ENCODE measurements at places on chromosomes 4 and X.
A peak's percentile ranks its signal among the peaks of the same experiment; 100 is the strongest.

GRCh38 chrX:109372291-109372690, 109.6 kb downstream of the GUCY2F start:
- no peak for DNase-seq

- DNase-seq = no peak
These were observed 329.4 kb downstream of the NAF1 start for GRCh38 chr4:162837241-162837640.

DNA sequence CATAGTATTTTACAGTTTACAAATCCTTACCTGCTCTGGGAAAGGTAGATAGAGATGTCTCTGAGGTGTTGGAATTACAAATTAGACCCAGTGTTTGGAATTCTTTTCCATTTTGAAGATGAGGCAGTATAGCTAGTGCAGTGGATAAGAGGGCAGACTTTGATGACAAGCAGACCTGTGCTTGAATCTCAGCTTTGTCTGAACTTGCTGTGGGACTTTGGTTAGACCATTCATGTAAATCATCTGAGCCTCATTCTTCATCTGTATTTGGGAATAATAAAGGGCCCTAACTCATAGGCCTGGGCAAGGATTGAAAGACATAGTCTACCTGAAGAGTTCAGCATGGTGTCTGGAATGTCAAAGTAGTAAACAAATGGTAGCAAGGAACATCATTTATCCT, 77.2 kb upstream of the BOD1L1 start:
- no peak for DNase-seq

GRCh38 chr4:42396752-42397634, at the start of gene SHISA3:
SHISA3 (plus strand) TSS chr4:42397488; CDS start chr4:42398057, 569 bp downstream.
- no peak for DNase-seq

- DNase-seq = no peak
These were observed 336.9 kb upstream of the FAT1 start for GRCh38 chr4:187060551-187060950.

GRCh38 chr4:153589703-153590595, 94.1 kb upstream of the TLR2 start:
- DNase-seq = no peak

GRCh38 chrX:36898301-36898700, 109.9 kb upstream of the FAM47C start:
- DNase-seq = no peak

- no peak for DNase-seq
These were observed 651.1 kb downstream of the ANKRD50 start for GRCh38 chr4:124061413-124061812.

DNA sequence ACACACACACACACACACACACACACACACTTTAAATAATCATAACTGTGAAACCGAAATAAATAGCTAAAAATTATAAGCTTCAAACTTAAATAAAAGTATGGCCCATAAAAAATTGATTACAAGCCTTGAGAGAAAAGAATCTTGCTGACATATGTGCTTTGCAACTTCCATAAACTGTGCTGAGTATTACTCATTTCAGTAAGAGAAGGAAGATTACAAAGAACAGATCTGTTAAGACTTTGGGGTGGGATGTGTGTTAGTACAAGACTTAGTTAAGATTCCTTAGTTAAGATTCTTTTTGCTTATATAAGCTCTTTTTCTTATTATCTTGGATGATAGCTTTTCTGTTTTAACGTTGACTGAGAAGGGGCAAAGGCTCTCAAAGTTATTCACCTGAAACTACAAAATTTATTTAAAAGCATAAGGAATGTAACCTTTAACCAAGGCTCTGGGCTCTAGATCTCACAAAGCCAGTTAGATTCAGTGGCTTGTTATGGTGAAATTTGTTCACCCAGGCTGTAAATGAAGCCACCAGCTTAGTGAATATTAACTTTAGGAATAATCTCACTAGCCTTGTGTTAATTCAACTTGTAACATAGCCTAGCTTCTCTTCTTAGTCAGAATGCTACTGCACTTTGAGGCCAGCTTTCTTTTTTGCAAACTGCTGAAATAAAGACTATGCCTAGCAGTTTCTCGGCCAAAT, 58.2 kb downstream of the ARSJ start:
- no peak for DNase-seq

- no peak for DNase-seq
These were observed 1.4 kb downstream of the XK start for GRCh38 chrX:37686996-37687395.

GRCh38 chrX:100915562-100915961, 13.2 kb downstream of the XKRX start:
- DNase-seq = no peak

GRCh38 chr4:27059446-27059845, 198.8 kb downstream of the STIM2 start:
- DNase-seq = no peak

DNA sequence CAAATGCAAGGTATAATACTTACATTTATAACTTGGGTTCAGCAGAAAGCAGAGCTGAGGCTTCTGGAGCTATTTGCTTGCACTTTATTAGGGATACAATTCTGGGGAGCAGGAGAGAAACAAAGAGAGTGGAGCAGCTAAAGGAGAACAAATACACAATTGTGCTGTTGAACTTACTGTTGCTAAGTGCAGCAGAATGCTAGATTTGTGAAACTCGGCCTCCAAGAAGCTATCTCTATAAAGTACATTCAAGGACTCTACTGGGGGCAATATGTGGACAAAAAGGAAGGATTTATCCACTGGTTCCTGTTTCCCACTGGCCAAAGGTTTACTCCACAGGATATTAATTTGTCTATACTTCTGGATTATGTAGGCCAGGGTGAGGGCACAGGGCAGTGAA, 86.8 kb downstream of the PPP1R2C start:
- DNase-seq = no peak

- DNase-seq = no peak
These were observed 99.2 kb downstream of the SORCS2 start for GRCh38 chr4:7291372-7292114.

DNA sequence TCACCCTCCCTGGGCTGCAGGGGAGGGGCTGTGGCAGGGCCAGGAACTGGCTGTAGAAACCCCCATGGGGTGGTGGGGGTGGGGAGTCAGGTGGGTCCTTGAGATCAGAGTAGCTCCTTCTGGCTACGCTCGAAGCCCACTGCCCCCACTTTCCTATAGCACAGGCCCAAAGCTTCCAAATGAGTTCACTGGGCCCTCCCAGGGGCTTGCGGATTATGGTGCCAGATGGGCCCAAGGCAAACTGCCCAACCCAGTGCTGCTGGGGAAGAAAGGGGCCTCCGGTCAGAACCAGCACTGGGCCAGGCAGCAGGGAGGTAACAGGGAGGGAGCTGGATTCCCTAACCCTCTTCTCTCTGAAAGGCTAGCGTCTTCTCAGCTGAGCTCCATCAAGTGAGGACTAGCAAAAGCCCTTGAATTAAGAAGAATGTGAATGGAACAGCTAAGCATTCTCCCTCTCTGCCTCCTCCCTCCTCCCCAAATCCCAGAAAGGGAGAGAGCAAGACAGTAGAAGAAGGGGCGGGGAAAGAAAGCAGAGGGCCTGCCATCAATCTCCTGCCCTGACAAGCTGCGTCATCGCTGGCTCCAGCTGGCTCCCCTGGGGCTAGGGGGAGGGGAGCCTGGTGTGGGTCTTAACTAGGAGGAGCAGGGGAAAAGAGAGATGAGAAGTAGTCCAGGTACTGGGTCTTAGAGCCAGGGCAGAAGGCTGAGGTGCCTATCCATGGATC, 34.7 kb downstream of the FRMPD3 start:
- no peak for DNase-seq

- DNase-seq = no peak
These were observed 114.5 kb upstream of the ACSL4 start for GRCh38 chrX:109847257-109848187.

- no peak for DNase-seq
These were observed 1268.6 kb downstream of the RAPGEF2 start for GRCh38 chr4:160371446-160371845.

DNA sequence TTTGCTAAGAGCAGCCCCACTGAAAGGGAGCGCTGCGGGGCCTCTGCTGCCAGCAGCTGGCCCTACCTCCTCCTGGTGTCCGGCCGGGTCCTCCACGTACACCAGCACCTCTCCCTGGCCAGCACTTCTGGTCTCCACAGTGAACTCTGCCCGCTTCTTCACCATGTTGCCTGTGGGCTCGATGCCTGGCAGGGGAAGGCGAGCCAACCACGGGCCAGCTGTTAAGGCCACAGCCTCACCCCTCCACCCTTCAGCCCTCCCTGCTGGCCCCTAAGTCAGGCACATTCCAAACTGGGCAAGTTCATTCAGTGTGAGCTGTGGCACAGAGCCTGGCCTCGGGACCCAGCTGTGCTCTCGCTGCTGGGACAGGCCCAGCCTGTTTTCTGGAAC, 7.8 kb downstream of the FLNA start:
- no peak for DNase-seq

- DNase-seq = no peak
These were observed 57.6 kb downstream of the MAPK10 start for GRCh38 chr4:86302251-86302650.

GRCh38 chr4:153553819-153554170, 87.6 kb downstream of the TMEM131L start:
- no peak for DNase-seq

DNA sequence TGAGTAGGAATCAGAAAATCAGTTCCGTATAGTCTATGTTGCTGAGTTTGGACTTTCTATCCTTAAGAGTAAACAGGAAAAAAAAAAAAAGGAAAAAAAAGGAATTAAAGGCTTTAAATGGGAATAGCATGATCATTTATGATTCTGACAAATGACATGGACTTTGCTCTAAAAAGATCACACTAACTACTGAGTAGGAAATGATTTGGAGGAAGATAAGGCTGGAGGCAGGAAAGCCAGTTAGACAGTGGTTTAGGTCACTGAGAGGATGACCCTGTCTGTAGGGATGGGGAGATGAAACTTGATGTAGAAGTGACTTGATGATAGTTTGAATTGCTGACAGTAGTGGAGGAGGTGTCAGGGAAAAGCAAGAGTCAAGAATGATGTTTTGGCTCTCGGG, 9.2 kb upstream of the JADE1 start:
- DNase-seq = no peak

DNA sequence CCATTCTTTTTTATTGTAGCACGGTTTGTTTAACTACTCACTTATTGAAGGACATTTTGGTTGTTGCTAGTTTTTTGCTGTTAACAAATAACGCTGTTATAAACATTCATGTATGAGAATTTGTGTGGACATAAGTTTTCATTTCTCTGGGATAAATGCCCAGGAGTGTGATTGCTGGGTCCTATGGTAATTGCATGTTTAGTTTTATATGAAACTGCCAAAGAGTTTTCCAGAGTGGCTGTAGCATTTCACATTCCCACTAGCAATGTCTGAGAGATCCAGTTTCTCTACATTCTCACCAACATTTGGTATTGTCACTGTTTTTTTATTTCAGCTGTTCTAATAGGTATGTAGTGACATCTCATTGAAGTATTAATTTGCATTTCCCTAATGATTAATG, 66.8 kb downstream of the PLAC1 start:
- no peak for DNase-seq

GRCh38 chr4:38574559-38575333, 89.3 kb upstream of the KLF3 start:
- DNase-seq = no peak

GRCh38 chrX:107454302-107454701, 4.8 kb downstream of the FRMPD3 start:
- DNase-seq = no peak

- DNase-seq = no peak
These were observed 82.9 kb downstream of the OR13H1 start for GRCh38 chrX:131626681-131627296.

- no peak for DNase-seq
These were observed 2.5 kb upstream of the PPM1K start for GRCh38 chr4:88286897-88287296.

DNA sequence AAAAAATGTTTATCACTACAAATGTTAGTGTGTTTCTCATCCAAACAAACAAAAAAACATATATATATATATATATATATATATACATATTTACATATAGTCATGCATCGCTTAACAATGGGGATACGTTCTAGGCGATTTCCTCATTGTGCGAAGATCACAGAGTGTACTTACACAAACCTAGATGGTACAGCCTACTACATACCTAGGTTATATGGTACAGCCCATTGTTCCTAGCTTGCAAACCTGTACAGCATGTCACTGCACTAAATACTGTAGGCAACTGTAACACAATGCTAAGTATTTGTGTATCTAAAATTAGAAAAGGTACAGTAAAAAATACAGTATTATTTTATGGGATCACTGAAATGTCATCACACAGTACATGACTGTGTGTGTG, 16.4 kb upstream of the TMSB4X start:
- no peak for DNase-seq

DNA sequence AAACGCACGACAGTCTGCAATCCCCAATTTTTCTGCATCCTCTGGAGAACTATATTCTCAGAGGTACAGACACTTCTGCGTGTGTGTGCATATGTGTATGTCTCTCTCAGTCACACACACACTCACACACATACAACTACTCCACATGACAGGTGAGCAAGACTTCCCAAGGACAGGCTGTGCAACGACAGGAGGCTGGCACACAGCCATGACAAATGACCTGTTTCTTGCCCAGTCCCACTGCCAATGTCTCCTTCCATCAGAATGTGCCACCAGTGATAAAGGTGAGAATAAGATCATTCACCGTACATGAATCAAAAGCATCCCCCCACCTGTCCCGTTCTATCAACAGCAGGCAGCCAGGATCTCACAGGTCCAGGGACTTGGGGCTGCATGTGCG, 52.4 kb downstream of the PPP2R2C start:
- no peak for DNase-seq

- DNase-seq = no peak
These were observed 211.2 kb upstream of the KIT start for GRCh38 chr4:54446581-54446980.

DNA sequence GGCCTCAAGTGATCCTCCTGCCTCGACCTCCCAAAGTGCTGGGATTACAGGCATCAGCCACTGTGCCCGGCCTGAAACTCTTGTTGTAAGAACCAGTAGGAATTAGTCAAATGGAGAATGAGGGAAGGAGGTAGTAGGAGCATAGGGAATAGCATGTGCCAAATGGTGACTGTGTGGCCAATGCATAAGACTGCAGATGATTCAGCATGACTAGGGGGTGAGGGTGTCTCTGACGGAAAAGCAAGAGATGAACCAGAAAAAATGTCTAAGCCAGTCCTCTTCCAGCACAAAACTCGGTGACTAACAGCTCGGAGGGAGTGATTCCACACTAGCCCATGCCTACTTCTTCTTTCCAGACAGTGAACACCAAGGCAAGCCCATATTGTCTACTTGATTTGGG, 58.2 kb upstream of the DUSP21 start:
- DNase-seq = no peak

- no peak for DNase-seq
These were observed 212.0 kb upstream of the KLF3 start for GRCh38 chr4:38452009-38452408.

GRCh38 chr4:2800691-2801596, 8.1 kb downstream of the SH3BP2 start:
- no peak for DNase-seq

DNA sequence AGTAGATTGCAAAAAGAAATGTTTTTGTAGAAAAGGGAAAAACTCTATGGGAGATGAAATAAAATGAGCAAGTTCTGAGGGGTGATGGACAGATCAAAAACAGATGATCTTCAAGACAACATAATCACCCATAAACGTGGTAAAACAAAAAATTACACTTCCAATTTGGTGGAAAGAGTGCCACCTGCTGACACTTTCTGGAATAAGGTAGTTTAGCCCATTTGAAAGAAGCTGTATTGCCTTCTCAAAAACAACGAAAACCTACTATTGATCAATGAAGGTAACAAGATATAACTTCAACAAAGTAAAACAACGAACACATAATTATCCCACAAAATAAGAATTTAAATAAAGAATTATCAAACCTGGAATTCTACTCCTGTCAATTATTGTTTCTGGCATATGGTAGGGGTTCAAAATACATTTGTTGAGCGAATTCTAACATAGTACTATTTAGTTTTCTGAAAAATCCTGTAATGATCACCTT, 2.5 kb downstream of the COQ2 start:
- DNase-seq = peak; percentile 21

Data from activated CD8-positive, alpha-beta memory T cell treated with anti-CD3 and anti-CD28 coated beads for 1 hour (primary cell).